ENCODE measurements at places on chromosomes 1 and 21. TPM values are rescaled to one million over a fixed set of nuclear protein-coding genes. Genes with fewer than 3 reads are reported as not detected.

GRCh38 chr1:230186003-230186863, 119.2 kb downstream of the GALNT2 start:
- DNase-seq, result no peak

DNA sequence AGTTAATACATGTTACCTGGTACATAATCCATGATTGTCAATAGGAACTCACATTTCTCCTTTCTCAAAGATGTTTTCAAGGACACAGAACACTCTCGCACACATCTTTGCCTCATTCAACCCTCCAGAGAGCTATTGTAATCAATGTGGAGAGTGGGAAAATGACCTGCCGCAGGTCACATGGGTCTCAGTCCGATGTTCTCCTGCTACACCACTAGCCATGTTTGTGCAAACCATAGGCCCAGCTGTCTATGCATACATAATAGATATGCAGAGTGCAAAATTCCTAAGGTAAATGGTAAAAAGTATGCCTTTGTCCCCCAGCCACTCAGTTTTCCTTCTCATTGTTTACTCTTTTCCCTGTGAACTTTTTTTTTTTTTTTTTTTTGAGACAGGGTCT, 89.2 kb downstream of the ADSS2 start:
- no peak for DNase-seq

- DNase-seq, result no peak
These were observed 239.2 kb upstream of the RAB4A start for GRCh38 chr1:229031481-229032341.

- no peak for DNase-seq
These were observed 114.9 kb upstream of the GUCA2B start for GRCh38 chr1:42038261-42038660.

NPR1 gene
- 7.4 TPM for total RNA-seq

GRCh38 chr1:20081353-20081810, 11.4 kb downstream of the PLA2G5 start:
- DNase-seq, result no peak

Data from psoas muscle (tissue), 8 donors.